Activated CD4-positive, alpha-beta T cell treated with anti-CD3 and anti-CD28 coated beads, Interleukin-2, amount 10 ng/mL, durations not matched to agents 24 days and 14 days (primary cell): ENCODE measurements at places on chromosomes 13 and 19. TPM values are rescaled to one million over a fixed set of nuclear protein-coding genes. Genes with fewer than 3 reads are reported as not detected.

- DNase-seq = no peak
Observed at GRCh38 chr19:2609389-2610116, 92.9 kb downstream of the GNG7 start.

Gene SYNGR4
- total RNA-seq = 0.33 TPM in 1 of 2 replicates, not detected in the other

Gene BRME1
- 16.2 and 18.6 TPM in 2 replicates for total RNA-seq

- no peak for DNase-seq
Observed at GRCh38 chr13:33213797-33214196, 71.8 kb downstream of the STARD13 start.

DNA sequence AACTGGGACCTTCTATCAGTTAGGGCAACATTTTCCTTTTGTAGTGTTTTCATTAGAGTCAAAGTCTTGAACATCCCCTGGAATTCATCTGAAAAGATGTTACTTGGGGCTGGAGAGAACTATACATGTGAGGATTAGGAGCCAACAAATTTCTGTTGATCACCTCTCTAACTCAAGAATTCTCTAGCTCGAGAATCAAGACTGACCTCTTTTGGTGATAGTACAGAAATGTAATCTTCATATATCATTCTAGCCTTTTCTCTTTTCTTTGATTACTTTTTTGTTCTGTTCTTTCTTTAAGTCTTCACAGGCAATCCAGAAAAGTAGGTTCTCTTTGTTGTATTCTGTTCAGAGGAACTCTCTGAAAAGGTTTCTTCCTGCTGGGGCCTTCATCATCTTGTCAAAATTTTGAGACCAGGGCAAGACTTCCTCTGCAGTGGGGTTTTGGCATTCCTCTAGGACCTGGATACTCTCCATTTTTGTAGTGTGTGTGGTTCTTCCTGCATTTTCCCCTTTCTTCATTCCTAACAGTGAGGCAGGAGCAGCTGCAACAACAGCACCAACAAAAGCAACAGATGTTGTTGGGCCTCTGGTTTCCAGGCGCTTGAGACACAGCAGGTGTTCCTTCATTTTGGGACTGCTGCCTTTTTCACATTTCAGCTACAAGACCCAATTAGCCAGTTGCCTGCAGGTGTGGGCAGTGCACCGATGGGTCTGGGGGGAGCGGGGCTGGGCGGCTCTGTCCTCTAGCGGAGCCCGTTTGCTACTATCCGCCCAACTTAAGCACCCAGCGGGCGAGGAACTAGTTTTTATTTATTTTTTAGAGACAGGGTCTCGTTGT, 26.2 kb downstream of the ELF1 start:
- DNase-seq = no peak

GRCh38 chr19:55459950-55460657, 1.3 kb downstream of the ISOC2 start:
- DNase-seq = no peak

GRCh38 chr19:35246466-35247092, 2.2 kb upstream of the LSR start:
- DNase-seq = no peak
